ENCODE measurements at places on chromosomes 6 and 20.

GRCh38 chr6:15621203-15622044 lies 41.4 kb downstream of the DTNBP1 start:
- peak; percentile 40 for DNase-seq

GRCh38 chr6:70575899-70576495 lies 9.3 kb downstream of the SDHAF4 start:
- DNase-seq, result no peak

DNA sequence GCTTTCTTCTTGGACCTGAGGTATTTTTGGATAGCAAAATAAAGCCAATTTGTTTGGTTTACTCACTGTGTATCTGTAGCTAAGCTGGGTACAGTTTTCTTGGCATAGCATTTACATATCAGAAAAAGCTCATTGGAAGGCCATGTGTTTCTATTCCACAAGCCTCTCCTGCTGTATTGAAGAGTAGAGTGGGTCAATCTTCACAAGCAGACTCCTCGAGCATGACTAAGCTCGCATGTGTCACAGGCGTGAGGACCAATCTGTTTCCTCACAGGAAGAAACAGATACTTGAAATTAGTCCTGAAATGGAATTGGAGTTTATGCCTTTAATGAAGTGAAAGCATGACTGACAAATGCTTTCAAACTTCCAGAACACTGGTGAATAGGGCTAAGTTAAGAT lies 1279.0 kb upstream of the MAP3K7 start:
- DNase-seq, result peak; percentile 33

GRCh38 chr20:49681850-49682216 lies 31.8 kb downstream of the B4GALT5 start:
- no peak for DNase-seq

GRCh38 chr20:42634156-42634555 lies 555.5 kb downstream of the PTPRT start:
- no peak for DNase-seq

- no peak for DNase-seq
Observed at GRCh38 chr6:43468240-43468639, 9.1 kb upstream of the TJAP1 start.

DNA sequence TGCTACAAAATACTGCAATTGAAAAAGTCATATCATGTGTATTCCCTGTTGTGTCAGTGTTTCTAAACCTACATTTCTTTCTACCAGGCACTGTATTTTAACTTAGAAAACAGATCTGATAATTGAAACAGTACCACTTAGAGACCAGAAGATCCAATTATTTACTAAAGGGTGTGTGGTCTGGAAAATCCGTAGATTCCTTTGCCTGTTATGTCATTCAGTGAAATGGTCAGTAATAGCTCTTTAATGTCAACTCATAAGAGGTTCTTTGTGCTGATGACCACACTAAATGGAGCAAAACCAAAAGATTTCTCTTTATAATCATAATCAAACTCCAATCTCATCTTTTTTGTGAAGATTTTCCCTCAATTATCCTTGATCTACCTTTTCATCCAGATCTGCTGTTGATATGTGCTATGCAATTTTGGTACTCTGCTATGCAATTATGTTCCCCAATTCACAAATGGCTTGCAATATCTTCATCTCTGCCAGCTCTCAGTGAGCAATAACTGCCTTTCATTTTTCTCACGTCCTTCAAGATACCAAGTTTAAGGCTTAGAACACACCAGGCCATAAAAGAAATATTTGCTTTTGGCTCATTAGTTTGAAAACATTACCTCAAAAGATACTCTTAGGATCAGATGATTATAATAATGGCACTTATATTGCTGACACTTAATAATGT lies 165.5 kb downstream of the MOXD1 start:
- no peak for DNase-seq

- peak; percentile 14 for DNase-seq
Observed at GRCh38 chr20:10217721-10218410, 764 bp upstream of the SNAP25 start.

DNA sequence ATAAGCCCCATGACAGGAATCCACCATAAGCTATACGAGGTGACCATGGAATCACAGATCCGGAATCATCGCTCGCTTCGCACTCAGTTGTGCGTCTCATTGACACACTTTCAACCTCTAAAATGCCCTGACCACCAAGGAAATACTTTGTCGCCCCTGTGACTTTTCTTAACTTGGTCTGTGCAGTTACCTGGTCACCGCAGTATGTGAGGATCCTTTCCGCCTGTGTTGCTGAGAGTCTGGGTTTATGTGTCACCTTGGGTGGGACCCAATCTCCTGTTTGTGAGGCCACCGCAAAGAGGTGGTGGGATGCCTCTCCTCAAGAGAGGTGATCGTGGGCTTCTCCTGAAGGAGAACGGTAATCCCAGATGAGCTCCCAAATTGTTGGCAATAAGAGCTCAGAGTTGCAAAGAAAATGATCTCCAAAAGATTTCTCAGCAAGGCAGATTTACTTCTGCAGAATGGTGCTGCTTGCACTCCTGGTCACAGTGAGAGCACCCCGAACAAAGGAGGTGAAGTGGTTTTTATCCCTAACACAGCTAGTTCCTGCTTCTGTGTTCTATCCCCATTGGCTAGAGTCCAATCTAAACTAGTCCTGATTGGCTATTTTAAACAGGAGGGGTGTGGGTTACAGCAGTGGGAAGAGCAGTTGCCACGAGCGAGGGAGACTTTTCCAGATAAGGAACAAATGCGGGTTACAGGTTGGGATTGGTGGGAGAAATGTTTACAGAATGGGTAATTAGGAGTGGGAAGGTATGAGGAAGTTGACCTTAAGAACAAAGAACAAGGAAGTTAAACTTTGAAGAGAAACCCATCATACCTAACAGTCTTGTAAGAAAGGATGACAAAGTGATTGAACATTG lies 9.1 kb upstream of the ZNFX1 start:
- peak; percentile 80 for DNase-seq

DNA sequence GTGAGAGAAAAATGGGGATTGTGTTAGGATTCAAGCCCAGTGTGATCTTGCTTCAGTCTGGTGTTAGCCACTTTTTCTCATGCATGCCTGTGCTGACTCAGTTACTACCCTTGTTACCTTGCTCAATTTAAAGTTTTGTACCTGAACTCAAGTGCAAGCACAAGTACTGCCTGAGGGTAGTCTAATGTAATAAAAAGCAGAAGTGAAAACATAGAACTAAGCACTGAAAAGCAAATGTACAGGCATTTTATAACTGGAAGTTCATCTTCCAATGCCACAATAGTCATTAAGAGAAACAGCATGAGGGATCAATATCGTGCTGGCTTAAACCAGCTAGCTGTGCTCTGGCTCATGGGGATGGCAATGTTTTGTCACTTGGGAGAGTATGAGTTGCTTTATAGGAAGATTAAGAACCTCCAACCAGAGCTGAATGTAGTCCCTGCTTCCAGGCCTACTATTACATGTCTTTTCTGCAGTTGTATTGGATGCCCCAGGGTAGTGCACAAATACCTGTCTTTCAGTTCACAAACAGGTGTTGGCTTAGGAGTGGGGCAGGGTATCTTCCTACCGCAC lies 48.7 kb downstream of the SLC35F1 start:
- DNase-seq, result no peak

DNA sequence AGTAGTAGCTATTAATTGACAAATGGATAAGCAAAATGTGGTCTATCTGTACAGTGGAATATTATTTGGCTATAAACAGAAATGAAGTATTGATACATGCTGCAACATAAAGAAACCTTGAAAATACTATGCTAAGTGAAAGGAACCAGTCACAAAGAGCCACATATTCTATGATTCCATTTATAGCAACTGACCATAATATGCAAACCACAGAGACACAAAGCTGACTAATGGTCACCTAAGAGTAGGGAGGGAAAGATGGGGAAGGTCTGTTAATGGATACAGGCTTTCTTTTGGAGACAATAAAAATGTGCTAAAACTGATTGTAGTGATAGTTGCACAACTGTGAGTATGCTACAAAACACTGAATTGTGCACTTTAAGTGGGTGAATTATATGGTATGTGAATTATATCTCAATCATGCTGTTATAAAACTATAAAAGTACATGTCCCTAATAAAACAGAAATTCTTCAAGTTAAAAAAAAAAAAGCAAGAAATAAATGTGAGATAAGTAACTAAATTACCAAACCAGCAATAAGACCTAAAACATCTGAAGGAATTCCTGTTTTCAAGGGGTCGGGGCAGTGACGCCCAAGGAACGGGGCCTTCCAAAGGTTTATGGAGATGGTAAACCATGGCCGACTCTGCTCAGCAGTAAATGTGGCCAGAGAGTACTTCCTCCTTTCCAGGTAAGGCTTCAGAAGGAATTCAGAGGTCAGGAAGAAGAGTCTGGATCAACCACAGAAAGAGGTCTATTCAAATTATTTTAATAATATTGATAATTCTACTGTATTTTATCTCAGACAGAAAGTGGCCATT lies 75.4 kb downstream of the ARHGAP18 start:
- DNase-seq, result no peak

DNA sequence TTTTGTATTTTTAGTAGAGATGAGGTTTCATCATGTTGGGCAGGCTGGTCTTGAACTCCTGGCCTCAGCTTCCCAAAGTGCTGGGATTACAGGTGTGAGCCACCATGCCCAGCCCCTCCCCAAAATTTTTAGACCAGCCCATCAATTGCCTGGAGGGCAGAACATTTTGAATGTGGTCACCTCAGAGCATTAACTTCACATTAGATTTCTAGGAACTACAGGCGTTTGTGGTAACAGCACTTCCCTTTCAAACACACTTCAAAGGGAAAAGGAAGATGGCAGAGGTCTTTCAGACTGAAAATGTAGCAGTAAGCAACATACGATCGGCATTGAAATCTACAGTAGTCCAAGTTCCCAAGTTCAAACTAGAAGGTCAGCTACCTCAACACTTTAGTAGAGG lies 12.3 kb upstream of the SLA2 start:
- no peak for DNase-seq

GRCh38 chr6:111750753-111751673 lies 122.2 kb downstream of the FYN start:
- no peak for DNase-seq

GRCh38 chr6:47096211-47096895 lies 54.2 kb upstream of the ADGRF1 start:
- no peak for DNase-seq

GRCh38 chr6:144335311-144335861 lies 50.3 kb downstream of the UTRN start:
- no peak for DNase-seq

- no peak for DNase-seq
Observed at GRCh38 chr6:5645328-5646290, 361.1 kb downstream of the NRN1 start.

DNA sequence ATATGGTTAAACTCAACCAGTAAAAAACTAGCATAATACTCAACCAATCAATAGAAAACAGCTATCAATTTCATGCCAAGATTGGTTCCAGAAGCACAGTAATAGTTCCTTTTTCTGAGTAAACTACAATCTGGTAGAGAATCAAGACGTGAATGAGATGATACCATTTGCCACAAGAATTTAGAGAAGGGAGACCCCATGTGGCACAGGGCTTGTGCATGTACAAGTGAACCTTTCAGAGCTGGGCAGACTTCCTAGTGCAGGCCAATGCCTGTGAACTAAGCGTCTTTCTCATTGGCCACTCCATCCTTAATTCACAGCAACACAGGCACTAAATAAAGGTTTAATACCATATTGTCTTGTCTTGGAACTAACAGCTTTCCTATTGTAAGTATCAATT lies 213.5 kb downstream of the RFPL4B start:
- no peak for DNase-seq

- DNase-seq, result no peak
Observed at GRCh38 chr6:56767892-56768531, 125.3 kb upstream of the DST start.

DNA sequence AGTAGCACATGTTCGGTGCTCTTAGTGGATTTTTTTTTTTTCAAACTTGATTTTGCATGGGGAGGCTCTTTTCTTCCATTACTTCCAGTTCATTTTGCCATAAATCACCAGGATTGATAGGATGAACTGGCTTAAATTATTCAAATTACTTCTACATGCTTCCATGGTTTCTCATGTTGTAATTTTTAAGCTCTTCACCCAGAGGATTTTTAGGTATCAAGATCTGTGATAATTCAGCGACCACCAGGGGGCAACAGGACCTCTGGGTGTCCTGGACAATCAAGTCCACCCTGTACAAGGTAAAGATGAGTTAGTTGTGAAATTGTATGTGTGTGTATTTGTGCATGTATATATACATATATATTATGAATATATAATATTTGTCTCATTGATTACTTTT lies 4.2 kb upstream of the EPHA7 start:
- no peak for DNase-seq

GRCh38 chr6:138307352-138307751 lies 70.4 kb upstream of the SMIM28 start:
- DNase-seq, result peak; percentile 76

- DNase-seq, result peak; percentile 20
Observed at GRCh38 chr6:109867009-109867969, 110.8 kb upstream of the GPR6 start.

GRCh38 chr6:51817832-51818231 lies 269.6 kb downstream of the PKHD1 start:
- no peak for DNase-seq

GRCh38 chr6:53310771-53311585 lies 37.8 kb downstream of the ELOVL5 start:
- no peak for DNase-seq

GRCh38 chr6:35757456-35758123 lies 18.8 kb upstream of the CLPSL2 start:
- no peak for DNase-seq

DNA sequence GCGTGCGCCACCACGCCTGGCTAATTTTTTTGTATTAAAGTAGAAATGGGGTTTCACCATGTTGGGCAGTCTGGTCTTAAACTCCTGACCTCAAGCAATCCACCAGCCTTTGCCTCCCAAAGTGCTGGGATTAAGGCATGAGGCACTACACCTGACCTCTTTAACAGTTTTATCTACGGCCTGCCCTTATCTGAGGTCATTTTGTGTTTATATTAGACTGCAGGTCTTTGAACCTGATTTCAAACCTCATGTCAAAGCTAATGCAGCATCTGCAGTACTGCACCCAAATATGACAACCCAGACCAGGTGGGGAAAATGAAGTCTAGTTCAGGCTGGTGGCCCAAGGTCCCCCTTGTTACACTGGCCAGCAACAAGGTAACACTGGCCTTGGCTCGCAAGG lies 89.3 kb upstream of the ARMC2 start:
- no peak for DNase-seq

All from foreskin keratinocyte (primary cell).